PC-9 (cell line): ENCODE measurements at places on chromosomes 12 and 14. TPM values are rescaled to one million over a fixed set of nuclear protein-coding genes. Genes with fewer than 3 reads are reported as not detected.

DNA sequence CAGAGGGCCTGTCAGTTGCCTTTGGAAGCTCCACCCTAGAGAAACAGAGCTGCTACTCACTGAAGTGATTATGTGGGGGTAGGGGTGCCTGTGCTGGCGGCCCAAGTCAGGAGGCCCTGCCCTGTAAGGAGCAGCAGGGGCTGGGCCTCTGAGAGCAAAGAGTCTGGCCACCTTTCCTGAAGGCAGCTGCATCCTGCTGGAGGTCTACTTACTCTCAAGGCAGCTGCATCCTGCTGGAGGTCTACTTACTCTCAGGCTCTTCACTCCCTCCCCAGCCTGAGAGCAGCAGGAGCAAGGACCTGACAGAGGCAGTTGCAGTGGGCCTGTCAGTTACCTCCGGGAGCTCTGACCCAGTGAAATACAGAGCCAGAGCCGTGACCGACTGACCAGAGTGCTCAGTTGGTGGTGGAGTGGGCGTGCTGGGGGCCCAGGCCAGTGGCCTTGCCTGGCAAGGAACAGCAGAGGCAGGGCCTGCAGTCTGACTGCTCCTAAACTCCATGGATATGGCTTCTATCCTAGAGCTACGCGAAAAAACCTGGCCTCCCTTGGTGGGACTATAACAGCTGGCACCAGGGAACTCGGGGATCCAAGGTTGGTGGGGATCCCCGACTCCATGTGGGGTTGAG, 32.3 kb downstream of the RAD51B start:
- DNase-seq, result no peak

DNA sequence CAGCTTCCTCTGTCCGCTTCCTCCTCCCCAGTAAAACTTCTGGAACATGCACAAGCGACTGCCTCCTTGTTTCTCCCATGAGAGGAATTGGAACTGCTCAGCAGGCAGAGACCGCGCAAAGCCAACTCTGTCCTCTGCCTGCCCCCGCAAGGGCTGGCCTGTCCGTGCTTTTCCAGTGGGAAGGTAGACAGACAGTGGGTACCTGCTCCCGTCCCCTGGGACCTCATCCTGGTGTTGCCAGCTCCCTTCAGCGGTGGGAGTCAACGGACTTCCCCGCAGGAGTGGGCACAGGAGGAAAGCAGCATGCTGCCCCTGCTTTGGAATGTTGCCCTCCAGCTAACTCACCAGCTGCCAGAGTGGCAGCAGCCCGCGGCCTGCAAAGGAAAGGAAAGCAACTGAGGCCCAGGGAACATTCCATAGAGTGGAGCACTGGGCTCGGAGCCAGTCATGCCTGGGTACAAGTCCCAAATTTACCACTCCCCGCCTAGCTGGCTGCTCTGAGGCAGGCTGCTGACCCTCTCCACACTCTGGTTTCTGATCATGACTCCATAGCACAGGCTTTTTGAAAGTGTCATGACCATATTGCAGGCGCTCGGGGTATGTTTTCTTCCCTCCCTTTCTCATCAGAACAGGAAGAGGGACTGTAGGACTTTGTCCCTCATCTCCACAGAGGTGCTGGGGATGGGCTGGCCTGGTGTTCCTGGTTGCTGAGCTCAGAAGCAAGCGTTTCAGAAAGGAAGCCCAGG, 89.2 kb upstream of the CLMN start:
- DNase-seq, result no peak

Gene CACNA2D4
- total RNA-seq, result 0.45 TPM in 1 of 2 replicates, not detected in the other

DNA sequence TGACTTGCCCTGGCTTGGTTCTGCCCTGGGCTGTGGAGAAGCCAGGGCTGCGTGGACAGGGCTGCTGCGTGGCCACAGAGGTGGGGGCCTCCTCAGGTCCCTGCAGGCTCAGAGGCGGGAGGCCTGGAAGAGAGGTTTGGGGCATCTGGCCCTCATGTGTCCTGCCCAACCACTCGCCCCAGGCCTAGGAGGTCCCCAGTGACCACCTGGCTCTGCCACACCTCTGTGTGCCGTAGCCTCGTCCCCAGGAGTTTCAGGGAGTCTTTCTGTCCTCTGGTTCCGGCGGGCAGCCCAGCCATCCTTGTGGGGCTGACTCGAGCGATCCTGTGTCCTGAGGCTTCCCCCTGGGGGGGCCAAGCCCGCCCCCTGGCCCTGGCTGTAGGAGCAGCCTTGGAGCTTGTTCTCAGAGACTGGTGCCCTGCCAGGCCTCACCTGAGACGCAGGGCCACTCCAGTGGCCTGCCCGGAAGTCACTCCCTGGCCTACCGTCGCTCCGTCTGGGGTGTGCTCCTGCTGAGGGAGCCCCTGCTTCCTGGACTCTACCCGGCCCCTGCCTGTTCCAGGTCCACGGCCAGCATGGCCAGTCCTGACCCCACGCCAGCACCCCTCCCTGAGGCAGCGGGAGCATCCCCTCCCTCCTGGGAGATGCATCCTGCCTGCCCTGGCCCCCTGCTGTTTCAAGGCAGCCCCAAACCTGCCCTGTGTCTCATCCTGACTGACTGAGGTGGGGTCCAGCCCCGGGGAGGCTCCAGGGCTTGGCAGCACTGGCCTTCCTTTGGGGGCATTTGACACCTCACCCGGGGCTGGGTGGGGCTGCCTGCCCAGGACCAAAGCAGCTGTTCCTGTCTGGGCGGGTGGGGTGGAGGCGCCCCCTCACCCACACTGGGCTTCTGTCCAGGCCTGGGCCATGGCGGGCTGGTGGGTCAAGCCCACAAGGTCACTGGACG, 13.9 kb downstream of the ASPG start:
- DNase-seq, result no peak

Gene RFX4
- total RNA-seq, result not detected in 2 replicates

GRCh38 chr12:46473634-46474329, 101.2 kb upstream of the SLC38A2 start:
- DNase-seq, result peak; percentile 68

Gene PCED1B
- 10.9 and 11.2 TPM in 2 replicates for total RNA-seq
